ENCODE measurements at places on chromosomes 2 and 18.

GRCh38 chr2:105042189-105042588, 4.3 kb downstream of the MRPS9 start:
- H3K4me1 ChIP-seq: peaks cover 24% of the 10 kb centered on the region
- H3K36me3 ChIP-seq: peaks cover 19% of the 10 kb centered on the region
- DNase-seq: no peak
- no peaks in the 10 kb centered on the region for H3K27me3 ChIP-seq
- no peak overlapping the region for H3K4me3 ChIP-seq
- no peak overlapping the region for H3K27ac ChIP-seq

- H3K4me3 ChIP-seq: no peak overlapping the region
- no peak overlapping the region for H3K27ac ChIP-seq
- H3K27me3 ChIP-seq: no peaks in the 10 kb centered on the region
- H3K36me3 ChIP-seq: no peaks in the 10 kb centered on the region
- H3K4me1 ChIP-seq: peaks cover 8% of the 10 kb centered on the region
Measured at GRCh38 chr18:70598406-70598805, 309.6 kb downstream of the SOCS6 start.

- no peaks in the 10 kb centered on the region for H3K27me3 ChIP-seq
- H3K36me3 ChIP-seq: no peaks in the 10 kb centered on the region
- no peak overlapping the region for H3K4me3 ChIP-seq
- H3K27ac ChIP-seq: no peak overlapping the region
- DNase-seq: no peak
Measured at GRCh38 chr2:69149631-69150215, 136.7 kb downstream of the ANTXR1 start.

DNA sequence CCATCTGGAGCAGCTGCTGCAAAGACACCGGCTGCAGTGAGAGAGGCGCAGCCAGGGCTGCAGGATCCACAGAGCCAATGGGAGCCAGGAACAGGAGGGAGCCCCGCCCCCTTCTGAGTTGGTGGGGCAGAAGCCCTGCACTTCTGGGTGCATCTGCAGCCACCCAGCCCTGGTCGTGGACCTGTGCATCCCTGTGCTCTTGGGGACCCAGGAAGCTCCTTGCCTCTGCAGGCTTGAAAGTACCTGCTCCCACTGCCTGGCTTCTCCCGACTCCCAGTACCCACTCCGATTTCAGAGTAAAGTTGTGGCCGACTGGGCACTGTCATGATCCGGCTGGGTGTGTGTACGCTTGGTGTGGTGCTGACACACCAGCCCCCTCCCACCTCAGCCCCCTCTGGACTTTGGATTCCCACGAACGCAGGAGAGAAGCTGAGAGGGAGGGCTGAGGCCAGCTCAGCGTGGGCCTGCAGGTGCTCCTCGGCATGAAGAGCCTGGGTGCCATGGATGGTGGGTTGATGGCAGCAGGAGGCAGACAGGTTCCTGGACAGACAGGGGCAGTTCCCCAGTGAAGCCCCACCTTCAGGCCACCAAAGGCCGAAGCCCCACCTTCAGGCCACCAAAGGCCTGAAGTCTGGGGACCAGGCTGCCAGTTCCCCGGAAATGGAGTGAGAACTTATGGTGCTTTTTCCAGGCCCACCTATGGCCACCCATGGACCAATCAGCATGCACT, 34.9 kb downstream of the LRRTM4 start:
- H3K27me3 ChIP-seq: no peaks in the 10 kb centered on the region
- H3K4me3 ChIP-seq: no peak overlapping the region
- H3K27ac ChIP-seq: no peak overlapping the region

GRCh38 chr2:233140978-233141377, 80.8 kb downstream of the INPP5D start:
- no peak for DNase-seq
- H3K27me3 ChIP-seq: no peaks in the 10 kb centered on the region
- peaks cover 28% of the 10 kb centered on the region for H3K4me1 ChIP-seq
- H3K36me3 ChIP-seq: peaks cover 59% of the 10 kb centered on the region

DNA sequence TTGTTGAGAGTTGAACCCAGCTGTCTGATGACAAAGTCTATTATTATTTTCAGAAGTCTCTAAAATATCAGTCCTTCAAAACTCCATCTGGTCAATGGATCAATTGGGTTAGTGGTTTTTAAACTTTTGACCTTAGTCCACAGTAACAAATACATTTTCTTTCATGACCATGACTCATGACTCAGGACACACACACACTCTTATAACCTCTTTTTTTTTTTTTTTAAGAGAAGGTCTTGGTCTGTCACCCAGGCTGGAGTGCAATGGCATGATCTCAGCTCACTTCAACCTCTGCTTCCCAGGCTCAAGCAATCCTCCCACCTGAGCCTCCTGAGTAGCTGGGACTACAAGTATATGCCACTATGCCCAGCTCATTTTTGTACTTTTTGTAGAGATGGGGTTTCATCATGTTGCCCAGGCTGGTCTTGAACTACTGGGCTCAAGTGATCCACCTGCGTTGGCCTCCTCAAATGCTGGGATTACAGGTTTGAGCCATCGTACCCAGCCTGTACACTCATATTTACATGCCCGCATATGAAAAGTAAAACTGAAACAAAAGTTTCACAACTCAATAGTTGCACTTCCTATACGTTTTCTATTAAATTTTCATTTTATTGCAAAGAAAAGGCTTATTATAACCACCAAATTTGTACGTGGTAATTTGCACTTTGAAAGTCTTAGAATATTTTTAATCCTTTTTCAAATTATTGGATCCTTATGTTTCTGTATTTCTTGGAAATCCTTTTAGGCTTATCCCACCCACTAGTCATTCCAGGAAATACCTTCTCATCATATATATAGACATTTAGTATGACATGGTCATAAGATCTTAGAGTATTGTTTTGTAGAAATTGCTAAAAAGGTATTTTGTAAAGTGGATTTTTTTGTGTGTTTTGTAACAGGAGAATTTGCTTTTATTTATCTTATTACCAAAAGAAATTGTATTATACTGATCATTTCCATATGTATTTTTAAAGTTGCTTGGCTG, 199.0 kb downstream of the LPIN1 start:
- H3K4me1 ChIP-seq: peaks cover 19% of the 10 kb centered on the region
- H3K27ac ChIP-seq: no peak overlapping the region
- H3K36me3 ChIP-seq: no peaks in the 10 kb centered on the region
- no peak for DNase-seq
- peak overlapping the region; percentile 32 for H3K4me3 ChIP-seq

DNA sequence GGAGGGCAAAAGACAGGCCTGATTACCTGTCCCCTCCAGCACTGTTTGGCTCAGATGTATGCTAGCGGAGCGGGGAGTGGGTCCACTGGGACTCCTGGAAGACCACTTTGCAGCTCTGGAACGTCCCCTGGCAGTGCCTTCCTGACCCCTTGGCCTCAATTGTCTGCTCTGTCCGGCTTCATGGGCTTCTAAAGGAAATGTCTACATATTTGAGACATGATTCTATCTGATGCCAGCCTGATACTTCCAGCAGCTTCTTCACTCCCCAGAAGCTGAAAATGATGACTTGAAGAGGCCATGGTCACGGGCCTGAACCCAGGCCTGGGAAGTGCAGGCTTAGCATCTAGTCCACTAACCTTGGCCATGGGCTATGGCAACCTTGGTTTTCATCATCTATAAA, 112.1 kb downstream of the ACAA2 start:
- no peak for DNase-seq
- H3K36me3 ChIP-seq: no peaks in the 10 kb centered on the region
- no peaks in the 10 kb centered on the region for H3K27me3 ChIP-seq
- no peak overlapping the region for H3K4me3 ChIP-seq
- H3K4me1 ChIP-seq: no peaks in the 10 kb centered on the region

DNA sequence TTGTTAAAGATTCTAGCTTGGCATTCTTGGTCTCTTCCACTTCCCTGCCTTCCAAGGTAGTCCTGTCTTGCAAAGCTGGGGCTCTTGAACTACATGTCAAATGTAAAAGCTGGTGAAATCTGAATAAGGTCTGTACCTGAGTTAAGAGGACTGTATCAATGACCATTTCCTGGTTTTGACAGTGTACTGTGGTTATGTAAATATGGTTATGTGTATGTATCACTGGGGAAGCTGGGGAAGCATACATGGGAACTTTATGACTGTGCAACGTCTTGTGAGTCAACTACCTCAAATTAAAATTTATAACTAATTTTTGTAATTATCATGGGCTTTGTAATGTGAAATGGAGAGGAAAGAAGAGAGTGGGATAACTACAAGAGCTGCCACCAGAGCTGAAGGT, 81.7 kb downstream of the COL4A4 start:
- no peak for DNase-seq
- no peaks in the 10 kb centered on the region for H3K4me1 ChIP-seq
- no peak overlapping the region for H3K4me3 ChIP-seq
- H3K27me3 ChIP-seq: peaks cover 6% of the 10 kb centered on the region
- H3K36me3 ChIP-seq: no peaks in the 10 kb centered on the region
- H3K27ac ChIP-seq: no peak overlapping the region

DNA sequence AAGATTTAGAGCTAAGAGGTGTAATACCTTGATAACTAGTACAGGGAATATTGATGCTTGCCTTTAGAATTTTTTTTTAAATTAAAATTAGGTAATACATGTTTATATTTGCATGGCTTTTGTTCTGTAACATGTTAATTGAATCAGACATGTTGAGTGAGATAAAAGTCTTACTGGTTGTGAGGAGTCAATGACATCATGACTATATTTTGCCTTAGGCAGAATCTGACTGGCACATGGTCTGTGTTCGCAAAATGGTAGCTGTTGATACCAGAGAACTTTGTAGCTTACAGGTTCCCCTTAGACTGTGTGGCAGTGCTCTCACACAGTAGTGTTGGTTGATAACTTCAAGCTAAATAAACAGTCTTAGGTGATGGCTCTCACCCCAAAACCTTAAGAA, 199.7 kb downstream of the PTPRM start:
- no peaks in the 10 kb centered on the region for H3K27me3 ChIP-seq
- no peaks in the 10 kb centered on the region for H3K36me3 ChIP-seq
- DNase-seq: no peak
- no peak overlapping the region for H3K4me3 ChIP-seq
- H3K4me1 ChIP-seq: no peaks in the 10 kb centered on the region

DNA sequence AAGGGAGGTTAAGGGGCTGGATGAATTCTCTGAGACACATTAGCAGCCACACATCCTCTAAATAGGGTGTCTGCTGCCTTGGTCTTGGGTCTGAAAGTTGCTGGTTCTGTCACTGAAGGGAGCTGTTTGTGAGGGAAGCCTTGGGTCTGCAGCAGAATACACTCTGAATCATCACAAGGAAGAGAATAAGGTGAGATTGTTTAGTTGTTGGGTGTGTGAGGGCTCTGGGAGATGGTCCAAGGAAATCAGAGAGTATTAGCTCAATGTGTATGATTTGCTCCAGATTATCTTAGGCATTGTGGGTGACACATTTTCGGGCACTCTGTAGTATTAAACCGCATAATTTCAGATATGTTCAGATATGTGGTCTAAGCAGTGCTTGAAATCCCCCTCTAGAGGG, 548.5 kb downstream of the SLC4A3 start:
- H3K4me1 ChIP-seq: no peaks in the 10 kb centered on the region
- no peak for DNase-seq
- H3K27me3 ChIP-seq: no peaks in the 10 kb centered on the region
- H3K27ac ChIP-seq: no peak overlapping the region

GRCh38 chr2:42944779-42945415, 152.5 kb upstream of the HAAO start:
- peaks cover 6% of the 10 kb centered on the region for H3K4me1 ChIP-seq
- no peak overlapping the region for H3K27ac ChIP-seq
- H3K27me3 ChIP-seq: no peaks in the 10 kb centered on the region
- H3K36me3 ChIP-seq: no peaks in the 10 kb centered on the region
- no peak for DNase-seq

- DNase-seq: no peak
- H3K4me3 ChIP-seq: no peak overlapping the region
- H3K27me3 ChIP-seq: peaks cover 8% of the 10 kb centered on the region
- no peaks in the 10 kb centered on the region for H3K36me3 ChIP-seq
- H3K4me1 ChIP-seq: no peaks in the 10 kb centered on the region
Measured at GRCh38 chr2:173109253-173110188, 33.9 kb downstream of the MAP3K20 start.

- no peaks in the 10 kb centered on the region for H3K36me3 ChIP-seq
- no peak for DNase-seq
- H3K4me3 ChIP-seq: no peak overlapping the region
- no peak overlapping the region for H3K27ac ChIP-seq
- no peaks in the 10 kb centered on the region for H3K27me3 ChIP-seq
Measured at GRCh38 chr18:6878556-6879297, 149.2 kb downstream of the ARHGAP28 start.

GRCh38 chr2:29159125-29159524, 43.9 kb downstream of the CLIP4 start:
- no peak overlapping the region for H3K27ac ChIP-seq
- H3K27me3 ChIP-seq: no peaks in the 10 kb centered on the region
- peaks cover 16% of the 10 kb centered on the region for H3K36me3 ChIP-seq
- H3K4me1 ChIP-seq: no peaks in the 10 kb centered on the region
- DNase-seq: no peak
- no peak overlapping the region for H3K4me3 ChIP-seq

- peaks cover 57% of the 10 kb centered on the region for H3K27me3 ChIP-seq
- peak; percentile 20 for DNase-seq
- no peak overlapping the region for H3K27ac ChIP-seq
- H3K4me3 ChIP-seq: peak overlapping the region; percentile 29
- peaks cover 7% of the 10 kb centered on the region for H3K4me1 ChIP-seq
- no peaks in the 10 kb centered on the region for H3K36me3 ChIP-seq
Measured at GRCh38 chr2:85133751-85134254, 611 bp downstream of the TCF7L1 start.

DNA sequence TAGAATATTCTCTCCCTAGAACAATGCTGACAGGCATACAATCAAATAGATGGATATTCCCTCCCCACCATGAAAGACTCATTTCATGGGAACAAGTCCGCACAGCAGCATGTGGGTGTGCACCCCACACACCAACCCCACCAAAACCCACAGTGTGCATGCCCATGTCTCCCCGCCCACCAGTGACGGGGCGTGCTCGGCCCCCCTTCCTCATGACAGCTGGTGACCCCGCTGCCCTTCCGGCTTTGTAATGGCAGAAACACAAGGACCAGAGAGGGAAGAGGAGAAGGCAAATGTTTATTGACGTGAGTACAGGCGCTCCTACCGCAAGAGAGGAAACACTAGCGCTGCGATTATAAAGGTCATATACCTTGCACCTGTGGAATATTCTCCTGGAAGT, 30.8 kb upstream of the ODC1 start:
- no peak overlapping the region for H3K27ac ChIP-seq
- no peak for DNase-seq
- no peak overlapping the region for H3K4me3 ChIP-seq
- peaks cover 6% of the 10 kb centered on the region for H3K4me1 ChIP-seq
- H3K27me3 ChIP-seq: peaks cover 17% of the 10 kb centered on the region

DNA sequence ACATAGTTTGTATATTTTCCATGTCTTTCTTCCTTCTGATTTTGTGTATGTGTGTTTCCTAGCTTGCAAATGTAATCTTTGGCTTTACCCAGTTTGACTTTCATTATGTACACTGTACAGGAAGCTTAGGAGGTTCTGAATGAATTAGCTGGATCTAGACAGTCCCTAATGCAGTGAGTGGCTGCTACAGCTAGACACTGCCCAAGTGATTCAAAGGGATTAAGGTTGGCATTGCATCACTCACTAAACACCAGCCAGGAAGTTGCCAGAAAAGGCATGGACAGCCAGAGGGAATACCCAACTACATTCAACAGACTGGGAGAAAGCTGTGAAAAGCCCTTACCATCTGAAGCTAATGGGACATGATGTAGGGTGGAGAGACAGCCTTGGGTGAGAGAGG, 316.0 kb upstream of the MEX3C start:
- no peak for DNase-seq
- no peaks in the 10 kb centered on the region for H3K4me1 ChIP-seq
- H3K27me3 ChIP-seq: no peaks in the 10 kb centered on the region
- no peak overlapping the region for H3K4me3 ChIP-seq
